ENCODE measurements at places on chromosomes 5 and 9. TPM values are rescaled to one million over a fixed set of nuclear protein-coding genes. Genes with fewer than 3 reads are reported as not detected.
A peak's percentile ranks its signal among the peaks of the same experiment; 100 is the strongest.

GRCh38 chr9:30661925-30662324 is 1722.5 kb upstream of the ACO1 start:
- DNase-seq: no peak

GRCh38 chr9:76018235-76018634 is 127.8 kb downstream of the PCSK5 start:
- DNase-seq: no peak

MCC gene
- total RNA-seq: 2.4 TPM

GRCh38 chr5:116543501-116543900 is 31.1 kb downstream of the SEMA6A start:
- peak; percentile 18 for DNase-seq

DNA sequence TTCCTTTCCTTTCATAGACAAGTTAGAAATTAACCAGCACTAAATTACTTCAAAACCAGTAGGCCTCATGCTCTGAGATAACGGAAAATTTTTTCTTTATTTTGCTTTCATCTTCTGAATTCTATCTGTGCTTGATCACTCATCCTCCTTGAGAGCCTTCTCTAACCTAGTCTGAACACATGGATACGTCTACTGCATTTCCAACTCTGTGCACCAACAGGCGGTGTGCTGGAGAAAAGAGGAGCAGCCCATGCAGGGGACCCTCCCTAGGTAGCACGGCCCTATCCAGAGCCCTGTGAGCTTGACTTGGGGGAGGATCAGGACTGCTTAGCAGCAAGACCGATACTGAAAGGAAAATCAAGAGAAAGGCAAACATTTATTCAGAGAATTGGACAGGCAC is 149.8 kb downstream of the AUH start:
- no peak for DNase-seq

DNA sequence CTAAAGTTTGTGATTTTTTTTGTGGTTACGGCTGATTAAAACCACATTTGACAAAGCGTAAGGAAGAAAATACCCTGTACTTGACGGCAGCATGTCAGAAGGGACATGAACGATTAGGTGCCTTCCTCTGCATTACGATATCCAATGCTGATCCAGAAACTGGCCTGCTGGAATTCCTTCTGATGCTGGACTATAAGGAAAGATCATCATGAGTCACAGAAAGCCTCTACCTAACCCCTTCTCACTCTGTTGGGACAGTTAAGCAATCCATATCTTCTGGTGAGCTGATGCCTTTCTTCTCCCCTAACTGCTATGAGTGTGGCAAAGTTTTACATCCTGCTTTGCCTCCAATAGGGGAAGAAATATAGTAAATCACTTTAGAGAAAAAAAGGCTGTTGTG is 78.4 kb upstream of the PAPPA start:
- no peak for DNase-seq

GRCh38 chr5:59061377-59061776 is 478.5 kb downstream of the RAB3C start:
- no peak for DNase-seq

GRCh38 chr9:119166096-119166495 is 203.1 kb downstream of the BRINP1 start:
- DNase-seq: no peak

RASGRF2 gene
- not detected for total RNA-seq

DNA sequence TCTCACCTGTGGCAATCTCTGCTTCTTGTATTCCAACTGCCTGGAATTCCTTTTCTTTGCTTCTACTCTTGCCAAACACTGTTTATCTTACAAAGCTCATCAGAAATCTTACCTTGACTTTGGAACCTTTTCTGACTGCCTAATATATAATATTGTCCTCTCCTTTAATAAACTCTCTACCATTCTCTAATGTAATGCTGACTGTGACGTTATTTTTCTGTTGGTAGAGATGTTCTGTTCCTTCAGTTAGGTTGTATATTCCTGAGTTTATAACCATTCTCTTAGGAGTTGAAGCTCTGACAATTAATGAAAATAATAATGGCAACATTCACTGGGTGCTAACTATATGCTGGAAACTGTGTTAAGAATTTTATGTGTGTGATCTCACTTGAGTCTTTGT is 188.8 kb upstream of the ATP10B start:
- DNase-seq: no peak

LHX2 gene
- total RNA-seq: 10.9 TPM

DNA sequence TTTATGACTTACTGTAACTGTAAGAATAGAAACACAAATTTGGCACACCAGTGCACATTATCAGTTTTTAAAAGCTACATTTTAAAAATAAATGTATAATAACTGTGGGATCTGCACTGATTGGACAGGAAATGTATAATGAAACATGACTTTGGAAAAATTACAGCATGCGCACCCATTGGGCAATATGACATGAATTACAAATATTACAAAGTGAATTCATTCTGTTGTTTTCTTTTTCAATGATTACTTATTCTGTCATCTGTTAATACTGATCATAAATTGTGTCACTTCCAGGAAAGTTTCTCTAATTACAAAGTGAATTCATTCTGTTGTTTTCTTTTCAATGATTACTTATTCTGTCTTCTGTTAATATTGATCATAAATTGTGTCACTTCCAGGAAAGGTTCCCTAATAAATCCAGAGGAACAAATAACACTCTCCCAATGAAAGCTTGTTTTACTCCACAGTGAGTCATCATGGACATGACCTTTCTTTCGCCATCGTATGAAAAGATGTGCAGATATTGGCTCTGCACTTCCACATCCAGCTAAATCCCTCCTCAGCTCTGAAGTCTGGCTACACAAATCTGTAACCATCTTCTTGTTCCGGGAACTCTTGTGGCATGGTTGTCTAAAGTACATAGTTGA is 297.0 kb upstream of the HAPLN1 start:
- DNase-seq: no peak

SPINK13 gene
- not detected for total RNA-seq

DNA sequence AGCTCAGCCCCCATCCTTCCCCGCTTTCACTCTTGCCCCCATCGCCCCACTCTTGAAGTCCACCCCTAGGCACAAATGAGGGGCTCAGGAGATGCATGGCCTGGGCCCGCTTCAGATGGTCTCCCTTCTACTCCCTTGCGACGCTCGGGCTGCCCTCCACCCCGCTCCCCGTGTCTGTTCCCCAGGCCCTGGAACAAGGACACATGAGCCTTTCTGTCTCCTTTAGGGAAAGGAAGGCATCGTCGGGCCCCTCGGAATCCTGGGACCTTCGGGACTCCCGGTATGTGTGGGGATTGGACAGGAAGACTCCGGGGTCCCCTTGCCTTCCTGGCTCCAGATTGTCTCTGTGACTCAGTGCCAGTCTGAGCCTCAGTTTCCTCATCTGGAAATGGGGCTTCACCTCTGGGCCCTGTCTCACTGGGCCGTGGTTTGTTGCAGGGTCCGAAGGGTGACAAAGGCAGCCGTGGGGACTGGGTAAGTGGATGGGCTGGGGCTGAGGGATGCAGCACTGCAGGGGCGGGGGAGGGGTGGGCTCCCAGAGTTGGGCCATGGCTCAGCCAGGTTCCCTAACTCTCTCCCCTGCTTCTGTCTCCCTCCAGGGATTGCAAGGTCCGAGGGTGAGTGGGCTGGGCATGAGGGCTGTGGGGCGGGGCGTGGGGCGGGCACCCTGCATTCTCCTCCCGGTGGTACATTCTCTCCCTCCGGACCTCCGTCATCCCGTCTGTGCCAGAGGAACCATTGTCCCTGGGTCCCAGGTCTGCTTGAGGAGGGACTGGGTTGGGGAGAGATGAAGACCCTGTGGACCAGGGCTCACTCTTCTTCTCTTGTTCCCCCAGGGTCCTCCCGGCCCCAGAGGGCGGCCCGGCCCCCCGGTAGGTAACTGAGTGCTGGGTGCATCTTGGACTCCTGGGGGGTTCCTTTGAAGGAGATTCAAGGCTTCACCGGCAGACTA is 21.8 kb upstream of the ORM1 start:
- DNase-seq: no peak

GRCh38 chr5:10727861-10728260 is 33.2 kb downstream of the DAP start:
- DNase-seq: no peak

DNA sequence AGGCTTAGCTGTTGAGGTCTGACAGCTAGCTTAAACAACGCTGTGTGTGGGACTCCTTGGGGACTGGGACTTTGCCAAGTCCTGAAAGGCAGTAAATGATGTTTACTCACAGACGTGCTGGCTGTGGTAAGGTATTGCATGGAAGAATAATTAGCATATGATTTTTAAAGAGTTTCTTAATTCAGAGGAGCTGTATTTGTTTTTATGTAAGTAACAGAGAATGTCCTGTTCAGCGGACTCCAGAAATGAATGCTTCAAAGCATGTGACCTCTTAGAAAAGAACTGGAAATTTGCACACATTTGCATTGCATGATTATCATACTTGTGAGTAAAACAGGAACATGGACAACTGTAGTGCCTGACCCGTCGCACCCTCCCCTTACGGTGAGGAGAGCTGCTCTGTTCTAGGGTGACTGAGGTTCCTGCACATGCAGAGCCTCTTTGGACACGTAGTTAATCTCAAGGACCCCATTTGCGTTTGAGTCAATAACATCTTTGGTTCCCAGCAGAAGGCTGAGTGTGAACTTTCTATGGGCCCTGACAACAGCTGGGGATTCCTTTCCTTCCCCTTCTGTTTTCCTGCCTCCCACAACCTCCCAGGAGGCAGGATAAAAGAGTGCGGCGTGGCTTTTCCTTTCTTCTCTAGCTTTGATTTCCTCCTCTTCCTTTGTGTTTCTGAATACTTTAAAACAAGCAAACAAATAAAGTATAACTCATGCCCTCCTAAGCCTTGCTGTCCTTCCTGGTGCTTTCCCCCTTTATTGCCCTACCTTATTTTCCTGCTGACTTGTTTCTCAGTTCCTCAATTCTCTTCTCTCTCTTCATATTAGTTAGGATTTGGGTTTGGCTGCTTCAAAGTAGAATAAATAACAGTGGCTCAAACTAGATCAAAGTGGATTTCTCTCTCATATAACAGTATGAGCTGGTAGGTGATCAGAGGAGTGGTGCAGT is 157.2 kb upstream of the CD180 start:
- DNase-seq: no peak

GRCh38 chr5:180604271-180604670 is 13.0 kb upstream of the SCGB3A1 start:
- DNase-seq: no peak

GRCh38 chr9:75120686-75121085 is 32.4 kb downstream of the OSTF1 start:
- no peak for DNase-seq

DNA sequence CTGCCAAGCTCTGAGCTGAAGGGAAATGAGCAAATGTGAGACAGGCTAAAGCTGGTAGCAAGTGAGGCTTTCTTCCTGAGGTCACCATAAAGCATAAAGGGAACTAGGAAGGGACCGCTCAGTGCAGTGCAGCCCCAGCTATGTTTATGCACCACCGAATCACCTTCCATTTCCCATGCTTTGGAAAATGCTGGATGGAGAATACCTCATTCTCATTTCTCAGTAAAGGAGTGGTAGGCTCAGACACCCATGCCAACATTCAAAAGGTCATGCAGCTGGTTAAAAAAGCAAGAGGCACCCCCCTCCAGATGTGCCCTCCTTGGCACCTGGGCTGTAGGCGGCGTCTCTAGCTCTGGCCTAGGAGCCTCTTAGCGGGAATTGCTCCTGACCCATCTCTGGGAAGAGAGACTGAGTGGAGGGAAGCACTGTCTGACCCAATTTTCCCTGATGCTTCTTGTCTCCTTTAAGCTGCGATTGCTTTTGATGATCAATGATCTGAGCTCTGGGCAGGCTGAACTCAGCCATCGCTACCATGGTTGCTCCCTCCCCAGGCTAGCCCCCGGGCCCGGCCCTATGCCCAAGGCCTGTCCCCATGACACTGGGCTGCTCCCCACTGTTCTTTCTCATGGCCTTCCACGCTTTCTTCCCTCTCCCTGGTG is 58.7 kb downstream of the ZNF354C start:
- DNase-seq: no peak

BAAT gene
- total RNA-seq: not detected

DNA sequence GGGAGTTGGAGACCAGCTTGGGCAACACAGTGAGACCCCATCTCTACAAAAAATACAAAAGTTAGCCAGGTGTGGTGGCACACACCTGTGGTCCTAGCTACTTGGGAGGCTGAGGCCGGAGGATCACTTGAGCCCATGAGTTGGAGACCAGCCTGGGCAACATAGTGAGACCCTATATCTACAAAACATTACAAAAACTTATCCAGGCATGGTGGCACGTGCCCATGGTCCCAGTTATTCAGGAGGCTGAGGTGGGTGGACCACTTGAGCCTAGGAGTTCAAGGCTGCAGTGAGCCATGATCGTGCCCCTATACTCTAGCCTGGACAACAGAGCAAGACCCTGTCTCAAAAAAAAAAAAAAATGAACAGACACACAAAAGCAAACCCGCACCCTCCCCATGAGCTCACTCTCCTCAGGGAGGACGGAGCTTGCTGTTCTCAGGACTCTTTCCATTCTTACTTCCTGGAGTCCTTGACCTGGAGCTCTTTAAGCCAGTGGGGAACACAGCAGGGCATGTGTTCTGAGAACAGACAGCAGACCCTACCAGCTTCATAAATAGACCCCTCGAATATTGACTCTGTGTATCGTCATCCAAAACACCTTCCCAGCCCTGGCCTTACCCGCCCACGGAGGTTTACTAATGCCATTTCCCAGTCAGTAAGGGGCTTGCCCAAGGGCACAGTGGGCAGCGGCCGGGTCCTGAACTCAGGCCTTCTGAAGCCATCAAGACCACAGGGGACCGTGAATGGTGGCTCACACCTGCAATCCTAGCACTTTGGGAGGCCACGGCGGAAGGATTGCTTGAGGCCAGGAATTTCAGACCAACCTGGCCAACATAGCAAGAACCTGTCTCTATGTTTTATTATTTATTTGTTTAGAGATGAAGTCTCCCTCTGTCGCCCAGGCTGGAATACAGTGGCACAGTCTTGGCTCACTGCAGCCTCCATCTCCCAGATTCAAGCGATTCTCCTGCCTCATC is 11.1 kb downstream of the PTGES2 start:
- no peak for DNase-seq

EMB gene
- 0.12 TPM for total RNA-seq

F2RL1 gene
- 1.7 TPM for total RNA-seq

DNA sequence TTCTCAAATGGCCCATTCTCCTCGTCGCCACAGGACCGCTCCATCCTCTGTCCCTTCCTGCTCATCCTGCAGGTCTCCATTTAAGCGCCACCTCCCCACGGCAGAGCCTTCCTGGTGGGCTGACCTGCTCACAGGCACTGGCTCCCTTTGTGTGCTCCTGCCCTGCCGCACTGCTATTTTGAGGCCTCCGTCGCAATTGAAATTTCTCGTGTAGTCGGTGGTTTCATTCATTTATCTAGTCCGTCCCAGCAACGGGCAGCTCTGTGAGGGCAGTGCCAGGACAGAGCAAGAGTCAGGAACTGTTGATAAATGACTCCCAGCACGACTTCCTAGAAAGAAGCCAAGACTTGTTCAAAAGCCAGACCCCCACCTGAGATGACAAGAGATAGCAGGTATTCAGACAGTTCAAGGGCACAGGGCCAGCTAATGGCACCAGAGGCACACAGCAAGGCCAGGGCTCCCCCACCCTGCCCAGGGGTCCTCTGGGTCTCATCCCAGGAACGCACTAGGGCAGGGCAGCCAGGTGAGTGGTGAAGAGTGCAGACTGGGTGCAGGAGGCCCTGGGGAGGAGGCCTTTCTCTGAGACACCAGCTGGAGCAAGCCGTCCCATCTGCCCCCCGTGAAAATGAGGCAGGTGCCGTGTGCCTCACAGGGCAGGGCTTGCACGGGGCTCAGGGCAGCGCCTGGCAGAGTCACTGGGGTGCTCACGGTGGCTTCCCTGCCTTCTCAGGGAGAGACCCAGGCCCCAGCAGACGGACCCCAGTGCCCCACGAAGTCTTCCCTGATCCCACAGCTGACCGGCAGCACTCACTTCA is 36.9 kb downstream of the FAM78A start:
- no peak for DNase-seq

GRCh38 chr9:29976981-29977380 is 2403.7 kb upstream of the C9orf72 start:
- DNase-seq: no peak

ARHGEF28 gene
- 15.9 TPM for total RNA-seq

Measured in A172 (cell line).